Fibroblast of gingiva (primary cell): ENCODE measurements at places on chromosomes 7 and 10.

GRCh38 chr10:10642751-10643150 lies 374.9 kb upstream of the CELF2 start:
- no peak for DNase-seq

GRCh38 chr7:103533761-103534160 lies 87.8 kb upstream of the SLC26A5 start:
- no peak for DNase-seq

DNA sequence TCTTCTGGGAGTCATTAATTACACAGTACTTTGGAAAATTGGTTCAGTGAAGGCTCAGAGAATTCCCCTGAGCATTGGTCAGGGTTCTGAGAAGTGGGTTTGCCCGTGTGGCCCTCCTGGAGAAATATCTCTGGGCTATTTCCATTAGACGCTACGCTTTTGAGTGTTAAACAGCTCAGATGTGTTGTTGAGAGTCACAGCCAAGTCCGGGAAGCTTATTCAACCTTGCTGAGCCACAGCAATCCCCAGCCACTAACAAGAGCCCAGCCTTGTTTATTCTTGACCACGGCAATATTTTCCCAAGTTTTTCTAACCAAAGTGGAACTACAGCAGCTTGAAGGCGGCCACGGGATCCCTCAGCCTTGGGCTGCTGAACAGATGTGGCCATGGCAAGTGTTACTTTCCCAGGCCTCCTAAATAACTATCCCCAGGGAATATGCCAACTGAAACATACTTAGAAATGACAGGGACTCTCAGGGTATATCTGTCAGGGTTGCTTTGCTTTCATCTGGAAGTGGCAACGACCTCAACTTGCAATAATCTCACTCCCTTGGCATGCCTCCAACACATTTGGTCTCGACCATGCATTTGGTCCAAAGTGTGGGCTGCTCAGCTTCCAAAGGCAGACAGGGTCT lies 214.7 kb downstream of the EMX2 start:
- no peak for DNase-seq

GRCh38 chr10:24550680-24551079 lies 173.0 kb downstream of the ARHGAP21 start:
- DNase-seq: no peak

GRCh38 chr10:69179089-69179742 lies 818 bp upstream of the SUPV3L1 start:
- no peak for DNase-seq

DNA sequence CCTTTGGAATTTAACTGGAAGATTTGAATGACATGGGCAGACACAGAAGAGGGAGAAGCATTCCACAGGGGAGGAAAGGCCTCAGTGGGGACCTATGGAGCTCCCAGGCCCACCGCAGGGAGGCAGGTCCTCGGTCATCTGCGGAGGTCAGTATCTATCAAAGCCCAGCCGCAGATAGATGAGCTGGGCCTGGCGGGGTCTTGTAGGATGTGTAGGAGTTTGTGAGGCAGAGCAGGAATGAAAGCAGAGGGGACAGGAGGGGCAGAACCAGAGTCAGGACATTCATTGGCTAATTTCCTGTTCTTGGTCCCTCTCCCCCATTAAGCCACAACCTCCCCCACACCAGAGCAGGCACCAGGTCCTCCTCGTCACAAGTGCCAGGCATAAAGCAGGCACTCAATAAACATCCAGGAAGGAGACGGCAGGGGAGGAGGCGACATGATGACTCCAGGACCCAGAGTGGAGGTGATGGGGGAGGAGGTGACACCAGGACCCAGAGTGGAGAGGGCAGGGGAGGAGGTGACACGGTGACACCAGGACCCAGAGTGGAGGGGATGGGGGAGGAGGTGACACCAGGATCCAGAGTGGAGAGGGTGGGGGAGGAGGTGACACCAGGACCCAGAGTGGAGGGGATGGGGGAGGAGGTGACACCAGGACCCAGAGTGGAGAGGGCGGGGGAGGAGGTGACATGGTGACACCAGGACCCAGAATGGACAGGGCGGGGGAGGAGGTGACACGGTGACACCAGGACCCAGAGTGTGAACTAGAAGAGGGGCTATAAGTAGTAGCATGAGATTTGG lies 83.7 kb upstream of the PDGFA start:
- DNase-seq: no peak

GRCh38 chr10:24930427-24930826 lies 22.0 kb downstream of the PRTFDC1 start:
- DNase-seq: no peak

GRCh38 chr10:60942788-60943315 lies 1.1 kb downstream of the RHOBTB1 start:
- no peak for DNase-seq
